ENCODE measurements at places on chromosomes 6 and 20.

DNA sequence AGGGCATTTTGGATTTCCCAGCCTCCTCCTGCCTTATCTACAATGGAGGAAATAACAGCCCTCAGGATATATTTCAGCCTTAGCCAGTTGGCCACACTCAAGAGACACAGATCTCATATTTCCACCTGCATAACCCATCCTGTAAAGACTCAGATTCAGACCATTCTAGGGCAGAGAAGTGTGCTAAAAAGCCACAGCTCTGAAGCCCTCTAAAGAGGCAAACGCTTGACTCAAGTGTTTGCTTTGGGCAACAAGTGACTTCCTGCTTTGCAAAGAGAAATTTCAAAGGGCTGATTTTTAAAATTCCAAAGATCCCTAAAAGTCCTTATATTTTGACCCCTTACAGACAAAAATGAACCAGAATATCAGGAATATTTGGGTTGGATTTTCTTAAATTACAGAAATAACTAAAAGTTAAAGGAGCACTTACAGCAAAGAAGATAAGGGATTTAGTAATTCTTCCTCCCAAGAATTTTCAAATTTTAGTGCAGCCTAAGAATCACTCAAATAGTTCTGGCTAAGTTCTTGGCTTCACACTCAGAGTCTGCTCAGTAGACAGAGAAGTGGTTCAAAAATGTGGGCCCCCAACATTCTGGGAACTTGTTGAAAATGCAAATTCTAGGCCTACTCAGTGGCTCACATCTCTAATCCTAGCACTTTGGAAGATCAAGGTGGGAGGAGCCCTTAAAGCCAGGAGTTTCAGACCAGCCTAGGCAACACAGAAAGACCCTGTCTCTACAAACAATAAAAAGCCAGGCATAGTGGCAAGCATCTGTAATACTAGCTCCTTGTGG lies 18.9 kb upstream of the ADGRF5 start:
- no peak for DNase-seq

DNA sequence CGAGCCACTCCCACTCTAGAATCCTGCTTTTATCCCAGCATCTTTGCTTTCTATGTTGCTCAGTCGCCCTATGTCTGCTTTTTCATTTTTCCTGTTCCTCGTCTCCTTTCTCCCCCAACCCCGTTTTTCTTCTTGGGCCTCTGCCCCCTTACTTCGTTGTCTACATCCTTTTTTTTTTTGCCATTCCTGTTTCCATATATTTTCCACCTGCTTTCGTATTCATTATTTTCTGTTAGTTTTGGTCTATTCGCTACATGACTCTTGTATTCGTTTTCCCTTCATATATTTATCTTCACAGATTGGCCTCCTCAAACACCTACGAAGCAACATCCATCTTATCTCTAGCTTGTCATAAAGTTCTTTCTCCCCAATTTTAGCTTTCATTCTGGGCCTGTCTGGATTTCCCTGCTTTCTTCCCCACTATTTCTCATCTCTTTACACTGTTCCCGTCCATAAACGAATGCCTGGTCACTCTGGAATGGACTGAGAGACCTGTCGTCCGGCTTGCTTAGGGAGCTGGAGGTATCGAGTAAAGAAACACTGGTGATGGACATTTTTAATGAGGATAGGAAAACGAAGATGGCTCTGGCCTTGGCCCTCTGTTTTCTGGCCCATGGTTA lies 915 bp downstream of the PRRC2A start:
- no peak for DNase-seq

DNA sequence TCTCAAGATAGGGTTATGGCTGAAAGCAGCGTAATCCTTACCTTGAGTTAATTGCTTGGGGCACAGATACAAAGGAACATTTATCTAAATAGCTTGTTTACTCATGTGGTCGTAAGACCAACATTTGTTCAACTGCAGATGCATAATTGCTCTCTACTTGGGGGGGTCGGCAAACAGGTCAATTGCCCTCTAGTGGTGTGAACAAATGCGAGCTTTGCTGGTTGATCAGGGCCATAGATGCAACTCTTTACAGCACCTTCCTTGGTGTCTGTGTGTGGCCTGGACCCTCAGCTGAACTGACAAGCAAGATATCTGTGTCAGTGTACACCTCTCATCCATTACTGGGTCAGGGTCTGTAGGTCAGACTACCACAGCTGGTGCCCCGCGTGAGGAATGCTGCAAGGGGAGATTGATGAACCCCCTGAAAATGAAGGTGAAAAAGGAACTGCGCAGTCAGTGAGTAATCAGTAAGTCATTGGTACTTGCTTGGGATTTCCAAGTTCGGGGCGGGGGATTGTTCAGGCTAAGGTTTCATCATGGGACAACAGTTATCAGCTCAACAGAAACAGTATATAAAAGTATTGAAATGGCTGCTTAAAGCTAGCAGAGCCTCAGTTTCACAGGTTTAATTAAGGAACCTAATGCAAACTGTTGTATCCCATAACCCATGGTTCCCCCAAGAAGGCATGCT lies 24.0 kb downstream of the HLA-DPA1 start:
- no peak for DNase-seq

DNA sequence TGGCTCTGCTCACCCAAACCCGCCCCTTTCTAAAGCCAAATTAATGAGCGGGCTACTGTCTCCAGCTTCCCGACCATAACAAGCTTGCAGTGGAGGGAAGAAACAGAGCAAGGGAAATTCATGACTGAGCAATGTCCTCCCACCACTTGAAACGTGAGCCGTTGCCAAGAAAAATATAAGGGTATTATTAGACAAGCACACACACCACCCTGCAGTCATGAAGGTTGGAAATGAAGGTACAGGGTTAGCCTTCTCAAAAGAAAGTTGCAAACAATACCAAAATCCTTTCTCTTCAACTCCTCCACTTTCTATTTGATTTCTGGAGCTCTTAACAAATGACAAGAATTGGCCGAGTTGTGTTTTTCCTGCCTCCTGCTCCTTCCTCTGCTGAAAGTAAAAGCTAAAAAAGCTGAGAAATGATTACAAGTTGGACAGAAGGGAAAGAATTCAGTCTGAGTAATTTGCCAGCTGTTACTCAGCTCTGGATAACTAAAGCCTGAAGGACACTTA lies 151.1 kb upstream of the B3GAT2 start:
- DNase-seq, result no peak

DNA sequence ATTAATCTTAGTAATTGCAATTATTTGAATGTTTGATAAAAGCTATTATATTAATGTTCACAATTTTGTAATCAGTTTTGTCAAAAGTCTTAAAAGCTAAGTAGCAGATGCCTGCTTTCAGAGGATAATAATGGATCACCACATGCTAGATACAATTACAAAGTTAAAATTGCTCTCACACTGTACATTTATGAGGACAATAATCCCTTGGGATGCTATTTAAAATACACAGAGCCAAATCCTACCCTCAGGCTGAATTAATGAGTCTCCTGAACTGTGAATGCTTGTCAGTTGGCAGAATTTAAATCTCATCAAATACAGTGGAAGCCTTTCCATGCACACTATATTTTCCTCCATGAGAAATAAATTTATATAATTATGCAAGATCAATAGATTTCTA lies 153.3 kb upstream of the SYNCRIP start:
- no peak for DNase-seq

GRCh38 chr6:22749696-22750095 lies 180.3 kb downstream of the HDGFL1 start:
- DNase-seq, result no peak

DNA sequence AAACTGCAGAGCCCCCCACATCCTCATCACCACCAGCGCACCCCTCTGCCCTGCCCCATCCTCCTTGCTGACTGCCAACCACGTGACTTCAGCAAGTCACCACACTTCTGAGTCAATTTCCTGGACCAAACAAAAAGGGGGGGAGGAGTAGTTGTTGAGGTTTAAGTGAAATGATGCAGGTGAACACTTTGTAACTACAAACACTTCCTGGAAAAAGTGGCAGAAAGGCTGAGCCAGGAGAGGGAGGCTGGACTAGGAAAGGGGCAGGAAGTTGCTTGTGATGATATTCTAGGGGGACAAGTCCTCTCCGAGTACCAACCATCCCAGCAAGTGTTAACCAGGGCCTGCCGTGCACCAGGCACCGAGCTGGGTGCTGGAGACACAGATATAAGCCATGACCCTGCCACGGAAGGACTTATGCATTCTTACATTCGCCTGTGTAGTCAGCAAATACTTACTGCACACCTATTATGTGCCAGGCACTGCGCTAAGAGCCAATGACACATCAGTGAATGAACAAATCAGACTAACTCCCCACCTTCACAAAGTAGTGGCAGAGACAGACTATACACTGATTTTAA lies 67.3 kb downstream of the PREX1 start:
- peak; percentile 43 for DNase-seq

- DNase-seq, result no peak
Observed at GRCh38 chr6:85747093-85747492, 104.4 kb upstream of the SYNCRIP start.

- DNase-seq, result peak; percentile 99
Observed at GRCh38 chr6:41072836-41073202, at the start of gene NFYA. NFYA (plus strand) TSS chr6:41072974; CDS start chr6:41079090, 6,116 bp downstream.

- no peak for DNase-seq
Observed at GRCh38 chr6:166441325-166442078, 58.8 kb upstream of the MPC1 start.

DNA sequence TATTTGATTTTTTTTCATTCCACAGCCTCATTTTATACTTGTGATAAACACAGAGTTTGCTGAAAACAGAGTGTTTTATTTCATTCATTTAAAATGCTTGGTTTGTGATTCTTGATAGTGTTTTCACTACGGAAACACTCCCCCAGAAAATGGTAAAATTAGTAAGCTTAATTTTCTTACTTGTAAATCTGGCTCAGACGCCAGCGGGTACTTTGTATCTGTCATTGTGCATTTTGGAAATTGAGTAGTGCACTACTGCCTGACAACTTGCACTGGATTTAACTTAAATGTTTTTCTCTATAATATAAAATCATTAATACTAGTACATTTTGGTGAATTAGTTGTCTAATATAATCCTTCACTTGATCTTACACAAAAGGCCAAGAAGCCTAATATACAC lies 37.0 kb upstream of the HINT3 start:
- no peak for DNase-seq

- DNase-seq, result no peak
Observed at GRCh38 chr20:56788041-56788670, 159.1 kb downstream of the TFAP2C start.

Measured in stimulated activated CD4-positive, alpha-beta T cell treated with anti-CD3 and anti-CD28 coated beads, TNF-alpha, amount 100 ng/mL, for 4 hours (primary cell).